ENCODE measurements at places on chromosomes 4 and X. TPM values are rescaled to one million over a fixed set of nuclear protein-coding genes. Genes with fewer than 3 reads are reported as not detected.

Gene CPZ
- not detected for total RNA-seq

- DNase-seq = no peak
These were observed 48.9 kb downstream of the C4orf50 start for GRCh38 chr4:5969336-5969735.

Gene GRIA2
- total RNA-seq = not detected

DNA sequence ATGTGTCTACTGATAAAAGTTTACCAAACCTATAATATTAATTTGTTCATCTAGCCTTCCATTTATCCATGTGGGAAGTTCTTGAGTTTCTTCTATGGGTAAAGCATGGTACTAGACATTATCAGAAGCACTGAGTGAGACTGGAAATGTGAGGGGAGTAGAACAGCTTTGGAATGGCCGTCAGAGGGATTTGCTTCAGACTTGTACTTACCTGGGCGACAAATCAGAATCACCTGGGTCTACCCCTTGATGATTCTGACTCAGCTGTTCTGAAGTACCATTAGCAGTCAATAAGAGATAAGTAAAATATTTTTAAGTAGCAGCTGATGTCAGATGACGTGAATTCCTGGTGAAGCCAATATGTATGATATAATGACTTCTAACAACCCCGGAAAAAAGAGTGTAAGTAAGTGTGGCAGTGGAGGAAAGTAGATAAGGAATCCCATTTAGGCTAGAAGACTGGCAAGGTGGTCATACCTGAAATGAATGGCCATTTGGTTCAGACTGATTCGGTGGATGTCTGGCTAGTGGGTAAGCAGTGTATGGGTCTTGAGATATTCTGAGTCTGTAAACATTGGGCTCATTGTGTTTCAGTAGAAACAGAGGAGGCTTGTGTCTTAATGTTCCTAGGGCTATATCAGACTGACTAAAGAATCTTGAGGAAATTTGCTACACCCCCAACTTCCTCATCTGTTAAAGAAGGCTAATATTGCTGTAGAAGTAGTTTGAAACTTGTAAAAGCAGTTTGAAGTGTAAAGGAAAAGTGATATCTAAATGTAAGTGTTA, 409.2 kb downstream of the NKX6-1 start:
- no peak for DNase-seq

DNA sequence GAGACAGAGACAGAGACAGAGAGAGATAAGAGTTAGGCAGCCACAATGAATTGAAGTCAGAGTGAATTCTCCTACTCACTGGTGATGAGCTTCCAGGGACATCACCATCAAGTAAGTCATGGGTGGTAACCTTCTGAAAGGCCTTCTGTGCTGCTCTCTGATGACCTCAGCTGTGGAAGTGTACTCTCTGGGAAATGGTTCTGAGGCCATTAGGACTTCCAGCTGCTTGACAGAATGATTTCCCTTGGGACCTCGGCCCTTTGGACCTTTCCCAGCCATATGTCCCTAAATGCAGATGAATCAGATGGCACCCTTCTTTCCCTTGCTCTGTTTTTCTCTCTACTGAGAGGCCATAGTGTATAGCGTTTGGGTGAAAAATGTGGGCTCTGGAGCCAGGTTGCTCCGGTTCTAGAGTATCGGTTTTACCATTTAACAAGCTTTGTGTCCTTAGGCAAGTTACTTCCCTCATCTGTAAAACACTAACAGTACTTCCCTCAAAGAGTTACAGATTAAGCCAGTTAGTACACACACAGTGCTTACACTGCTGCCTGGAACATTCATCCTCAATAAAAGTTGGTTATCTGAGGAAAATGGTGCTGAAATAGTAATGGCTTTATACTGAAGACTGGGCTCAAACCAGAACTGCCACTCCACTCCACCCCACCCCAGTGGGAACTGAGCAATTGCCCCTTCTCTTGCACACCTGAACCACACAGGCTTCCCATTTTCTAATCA, 7.6 kb downstream of the SEPTIN11 start:
- no peak for DNase-seq

- DNase-seq = no peak
These were observed 74.3 kb upstream of the NAP1L5 start for GRCh38 chr4:88771883-88772450.

Gene RHOH
- total RNA-seq = 173 TPM

Gene RP2
- total RNA-seq = 6.3 TPM

GRCh38 chr4:37803348-37803973, 23.0 kb upstream of the PGM2 start:
- DNase-seq = no peak

Gene POU3F4
- total RNA-seq = not detected
